Dorsolateral prefrontal cortex (tissue), 122 donors: ENCODE measurements at places on chromosomes 2 and 18. TPM values are rescaled to one million over a fixed set of nuclear protein-coding genes. Genes with fewer than 3 reads are reported as not detected.

USP37 gene
- 22.5 TPM for total RNA-seq

MROH2A gene
- total RNA-seq: 0.63 TPM

- DNase-seq: no peak
Observed at GRCh38 chr2:150802635-150803034, 315.2 kb upstream of the RND3 start.

GRCh38 chr2:137764646-137765045 lies 199.6 kb upstream of the HNMT start:
- no peak for DNase-seq

DNA sequence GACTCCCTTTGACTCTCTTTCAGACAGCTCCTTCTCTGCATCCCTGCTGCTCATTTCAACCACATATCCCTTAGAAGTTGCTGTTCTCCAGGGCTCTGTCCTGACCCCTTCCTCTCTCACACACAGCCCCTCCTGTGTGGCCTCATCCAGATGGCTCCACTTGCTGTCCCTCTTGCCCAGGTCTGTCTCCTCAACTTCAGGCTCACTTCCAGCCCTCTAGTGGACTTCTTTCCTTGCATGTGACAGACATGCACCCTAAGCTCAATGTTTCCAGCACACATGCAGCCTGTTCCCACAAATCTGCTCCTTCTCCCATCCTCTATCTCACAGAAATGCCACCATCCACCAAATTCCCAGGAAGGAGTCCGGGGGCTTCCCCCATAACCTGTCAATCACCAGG lies 9.0 kb upstream of the MRPL19 start:
- no peak for DNase-seq

DNA sequence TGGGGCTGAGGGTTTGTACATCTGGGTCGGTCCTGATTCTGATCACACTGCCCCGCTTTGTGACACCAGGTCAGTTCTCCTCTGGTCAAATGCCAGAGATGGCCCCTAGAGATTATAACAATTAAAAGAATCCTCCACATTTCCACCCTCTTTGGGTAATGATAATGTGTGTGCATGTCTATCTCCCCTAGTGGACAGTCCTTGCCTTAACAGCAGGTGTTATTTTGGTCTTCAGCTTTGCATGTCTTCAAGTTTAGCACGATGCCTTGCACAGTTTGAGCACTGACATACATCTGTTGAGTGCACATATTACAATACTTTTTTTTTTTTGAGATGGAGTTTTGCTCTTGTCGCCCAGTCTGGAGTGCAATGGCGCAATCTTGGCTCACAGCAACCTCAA lies 25.7 kb upstream of the COX7A2L start:
- DNase-seq: no peak

DNA sequence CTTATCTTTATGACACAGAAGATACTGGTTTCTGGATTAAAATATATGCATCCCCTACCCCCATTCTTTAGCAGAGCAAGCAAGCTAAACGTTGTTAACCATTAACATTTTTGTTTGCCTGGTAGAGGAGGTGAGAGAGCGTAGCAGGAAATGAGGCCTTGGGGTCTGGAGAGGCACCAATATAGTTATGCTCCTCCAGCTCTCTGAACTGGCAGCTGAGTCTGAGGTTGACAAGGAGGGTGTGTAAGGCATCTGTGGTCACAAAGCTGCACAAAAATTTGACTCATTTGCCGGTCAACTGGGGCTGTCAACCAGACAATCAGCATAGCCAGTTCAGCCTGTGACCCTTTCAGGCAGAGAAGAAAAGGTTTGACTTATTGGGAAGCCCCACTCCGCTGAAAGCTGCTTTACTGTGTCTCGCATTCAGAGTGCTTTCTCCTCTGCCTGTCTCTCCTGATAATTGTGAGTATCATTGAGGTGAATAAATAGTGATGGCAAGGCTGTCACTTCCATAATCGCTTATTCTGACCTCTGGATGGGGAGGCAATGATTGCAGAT lies 647.5 kb upstream of the SETBP1 start:
- no peak for DNase-seq
